Effector CD8-positive, alpha-beta T cell (primary cell): ENCODE measurements at places on chromosomes 6 and 20.

GRCh38 chr20:26169506-26169905 is 472.9 kb upstream of the ZNF337 start:
- no peak for DNase-seq

DNA sequence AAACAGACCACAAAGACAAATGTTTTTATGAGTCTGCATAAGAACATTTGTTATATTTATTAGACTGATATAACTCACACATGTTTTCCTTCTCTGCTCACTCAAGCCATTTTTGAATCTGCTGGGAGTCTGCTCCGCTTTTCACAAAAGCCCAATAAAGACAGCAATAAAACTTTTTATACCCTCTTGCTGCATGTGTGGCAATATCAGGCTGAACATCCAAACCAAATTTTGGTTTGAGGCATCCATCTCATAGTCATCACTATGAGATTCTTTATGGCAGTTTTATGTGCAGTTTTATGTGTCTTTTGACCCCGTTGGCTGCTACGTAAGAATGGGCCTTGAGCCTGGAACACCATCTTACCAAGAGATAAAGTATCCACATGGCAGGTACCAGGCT is 1276.8 kb upstream of the ADGRB3 start:
- no peak for DNase-seq

- no peak for DNase-seq
These were observed 59.4 kb downstream of the TNFRSF21 start for GRCh38 chr6:47250302-47250701.

DNA sequence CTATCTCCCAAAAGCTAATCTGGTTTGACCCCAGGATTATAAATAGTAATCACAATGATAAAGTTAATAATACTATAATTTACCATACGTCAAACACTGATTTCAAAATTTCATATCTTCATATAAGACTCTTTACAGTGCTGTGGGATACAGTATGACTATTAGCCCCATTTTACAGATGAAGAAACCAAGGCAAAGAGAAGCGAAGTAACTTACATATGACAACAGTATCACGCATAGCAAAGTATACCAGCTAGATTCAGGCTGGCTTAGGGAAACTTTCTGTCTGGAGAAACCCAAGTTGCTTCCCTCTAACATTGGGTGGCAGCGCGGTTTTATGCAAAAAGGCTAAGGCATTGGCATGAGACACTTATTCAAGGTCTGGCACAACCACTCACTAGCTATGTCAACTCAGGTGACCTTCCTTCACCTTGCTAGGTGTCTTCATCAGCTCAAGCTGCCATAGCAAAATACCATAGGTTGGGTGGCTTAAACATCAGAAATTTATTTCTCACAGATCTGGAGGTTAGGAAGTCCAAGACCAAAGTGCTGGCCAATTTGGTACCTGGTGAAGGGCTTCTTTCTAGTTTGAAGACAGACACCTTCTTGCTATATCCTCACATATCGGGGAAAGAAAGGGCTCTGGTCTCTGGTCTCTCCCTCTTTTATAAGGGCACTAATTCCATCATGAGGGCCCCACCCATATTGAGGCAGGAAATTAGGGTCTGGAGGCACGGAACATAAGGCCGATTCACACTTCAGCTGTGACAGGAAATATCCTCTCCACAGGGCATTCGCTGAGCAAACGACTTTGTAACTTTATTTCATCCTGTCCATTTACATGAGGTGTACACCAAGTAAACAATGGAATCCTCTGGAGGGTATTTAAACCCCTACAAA is 22.4 kb upstream of the UTRN start:
- DNase-seq: peak; percentile 2

- DNase-seq: no peak
These were observed 103.6 kb downstream of the NOL4L start for GRCh38 chr20:32481311-32482142.

- no peak for DNase-seq
These were observed 44.0 kb upstream of the DOK5 start for GRCh38 chr20:54431156-54431944.
